Progenitor cell of endocrine pancreas (in vitro differentiated cells): ENCODE measurements at places on chromosomes 3 and 15.

- DNase-seq, result no peak
Measured at GRCh38 chr3:127566833-127567232, 23.7 kb downstream of the TPRA1 start.

- DNase-seq, result no peak
Measured at GRCh38 chr3:108513961-108514360, 3.6 kb upstream of the MYH15 start.

DNA sequence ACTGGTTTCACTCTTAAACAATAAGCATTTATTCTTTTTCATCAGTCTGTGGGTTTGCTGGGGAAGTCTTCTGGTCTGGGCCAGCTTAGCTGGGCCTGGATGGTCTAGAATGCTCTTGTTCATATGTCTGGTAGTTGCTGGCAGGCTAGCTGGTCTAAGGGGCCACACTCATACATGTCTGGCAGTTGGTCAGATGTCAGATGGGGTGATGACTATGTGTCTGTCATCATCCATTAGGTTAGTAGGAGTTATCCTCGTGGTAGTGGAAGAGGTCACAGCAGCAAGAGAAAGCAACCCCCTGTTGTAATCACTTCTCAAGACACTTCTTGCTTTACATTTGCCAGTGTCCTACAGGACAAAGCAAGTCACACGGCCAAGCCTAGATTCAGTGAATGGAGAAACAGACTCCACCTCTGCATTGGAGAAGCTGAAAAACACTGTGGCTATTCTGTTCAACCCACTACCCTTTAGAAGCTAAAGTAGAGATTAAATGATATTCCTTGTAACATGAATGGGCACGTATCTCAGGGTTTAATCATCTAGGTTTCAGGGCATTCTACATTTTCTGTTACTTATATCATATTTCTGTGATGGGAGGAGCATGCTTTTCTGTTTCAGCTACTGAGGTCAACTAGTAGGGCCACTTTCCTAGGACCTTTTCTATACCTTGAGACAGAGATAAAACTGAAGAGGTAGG, 5.5 kb upstream of the ARID3B start:
- no peak for DNase-seq

GRCh38 chr15:28955993-28956421, 70.2 kb downstream of the APBA2 start:
- DNase-seq, result no peak

DNA sequence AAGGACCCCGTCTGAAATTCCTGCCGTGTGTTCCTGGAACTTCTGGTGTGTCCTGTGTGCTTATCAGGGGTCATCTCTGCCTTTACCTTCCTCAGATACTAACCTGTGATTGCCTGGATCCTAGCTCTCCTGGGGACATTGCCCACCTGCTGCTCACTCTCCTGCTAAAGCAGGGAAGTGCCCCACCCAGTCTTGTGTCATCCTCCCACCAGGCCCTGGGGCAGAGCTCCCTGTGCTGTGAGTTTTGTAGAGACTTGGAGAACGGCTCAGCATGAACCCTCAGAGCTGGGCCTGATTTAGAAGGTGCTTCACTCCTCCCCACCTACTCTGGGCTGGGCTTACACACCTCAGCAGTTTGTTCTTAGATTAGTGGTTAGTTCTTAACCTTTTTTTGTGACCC, 3.8 kb upstream of the TMEM44 start:
- no peak for DNase-seq

GRCh38 chr3:110810356-110810755, 261.3 kb upstream of the NECTIN3 start:
- DNase-seq, result no peak

- DNase-seq, result no peak
Measured at GRCh38 chr3:112572701-112573100, 10.9 kb downstream of the SLC35A5 start.

DNA sequence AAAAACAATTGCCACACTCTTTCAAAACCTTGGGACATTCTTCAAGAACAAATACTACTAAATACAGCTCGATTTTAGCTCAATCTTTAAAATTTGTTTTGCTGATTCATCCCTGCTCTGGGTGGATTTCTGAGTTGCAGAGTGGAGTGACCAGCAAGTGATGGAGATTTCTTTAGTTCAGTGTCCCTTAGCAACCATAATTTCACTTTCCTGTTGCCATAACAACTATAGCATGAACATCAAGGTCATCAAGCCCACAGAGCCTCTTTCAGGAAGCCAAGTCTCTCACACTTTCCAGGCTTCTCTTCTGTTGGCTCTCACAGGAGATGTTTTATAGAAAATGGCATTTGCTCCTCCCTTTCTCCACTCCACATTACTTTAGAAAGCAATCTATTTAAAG, 597.2 kb upstream of the ADAMTS9 start:
- DNase-seq, result no peak

DNA sequence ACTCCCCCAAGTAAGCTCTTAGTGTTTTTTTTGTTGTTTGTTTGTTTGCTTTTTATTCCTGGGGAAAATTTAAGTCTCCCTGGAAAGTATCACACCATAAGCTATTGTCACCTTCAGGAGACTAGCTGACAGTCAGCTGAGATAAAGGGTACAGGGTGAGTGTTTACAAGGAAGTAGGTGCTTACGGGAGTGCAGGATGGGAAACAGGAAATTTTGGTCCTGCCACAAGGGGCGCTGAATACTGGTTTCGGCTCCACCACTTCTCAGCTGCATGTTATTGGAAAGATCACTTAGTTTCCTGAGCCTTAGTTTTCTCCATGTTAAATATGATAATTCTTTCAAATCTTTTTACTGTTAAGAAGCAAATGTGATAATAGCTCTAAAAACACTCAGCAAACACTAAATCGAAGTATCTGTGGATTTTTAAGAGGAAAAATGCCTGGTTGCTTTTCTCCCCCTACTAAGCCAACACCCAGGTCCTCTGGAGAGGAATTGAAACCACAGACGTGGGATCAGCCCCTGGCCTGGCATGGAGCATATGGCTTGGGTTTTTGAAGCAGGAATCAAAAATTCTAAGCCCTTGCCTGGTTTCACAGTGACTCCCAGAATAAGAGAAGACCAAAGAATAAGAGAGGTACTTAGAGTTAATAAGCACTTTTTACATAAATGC, 90.7 kb downstream of the SCN11A start:
- DNase-seq, result peak; percentile 21

GRCh38 chr3:8436661-8437287, 64.8 kb upstream of the LMCD1 start:
- DNase-seq, result no peak

- no peak for DNase-seq
Measured at GRCh38 chr3:196941729-196942225, 551 bp downstream of the NCBP2 start.

DNA sequence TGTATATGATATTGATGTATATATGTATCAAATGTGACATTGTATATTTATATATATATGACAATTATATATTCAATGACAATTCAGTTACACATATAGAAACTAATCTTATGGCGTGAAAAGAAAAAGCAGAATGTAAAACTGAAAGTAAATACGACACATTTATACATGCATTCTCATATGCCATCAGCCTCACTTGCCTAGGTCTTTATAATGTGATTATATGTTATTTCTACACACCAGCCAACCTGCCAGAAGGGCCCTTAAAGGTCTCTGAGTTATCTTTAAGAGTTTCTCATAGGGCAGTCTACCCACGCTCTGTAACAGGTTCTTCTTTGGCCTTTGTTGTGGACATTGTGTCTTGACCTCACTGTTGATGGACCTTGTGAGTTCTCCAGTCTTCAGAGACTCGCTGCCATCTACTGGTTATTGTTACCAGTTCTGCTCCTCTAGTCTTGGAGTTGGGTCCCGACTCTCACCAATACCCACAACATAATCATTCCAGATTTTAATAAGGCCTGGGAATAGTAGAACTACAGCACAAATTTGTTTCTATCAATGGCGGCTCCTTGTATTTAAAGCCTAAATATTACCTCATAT, 371.5 kb upstream of the GOLIM4 start:
- no peak for DNase-seq

- DNase-seq, result no peak
Measured at GRCh38 chr3:32421185-32421584, 29.5 kb downstream of the CMTM7 start.

- DNase-seq, result no peak
Measured at GRCh38 chr3:6301626-6302025, 559.3 kb upstream of the GRM7 start.

GRCh38 chr15:43133430-43134156, at the start of gene TMEM62:
TMEM62 (plus strand) TSS chr15:43133586; CDS start chr15:43133803, 217 bp downstream.
- DNase-seq, result peak; percentile 69

- no peak for DNase-seq
Measured at GRCh38 chr3:24668039-24668438, 173.4 kb upstream of the THRB start.

- DNase-seq, result no peak
Measured at GRCh38 chr3:30554317-30554690, 52.1 kb upstream of the TGFBR2 start.

DNA sequence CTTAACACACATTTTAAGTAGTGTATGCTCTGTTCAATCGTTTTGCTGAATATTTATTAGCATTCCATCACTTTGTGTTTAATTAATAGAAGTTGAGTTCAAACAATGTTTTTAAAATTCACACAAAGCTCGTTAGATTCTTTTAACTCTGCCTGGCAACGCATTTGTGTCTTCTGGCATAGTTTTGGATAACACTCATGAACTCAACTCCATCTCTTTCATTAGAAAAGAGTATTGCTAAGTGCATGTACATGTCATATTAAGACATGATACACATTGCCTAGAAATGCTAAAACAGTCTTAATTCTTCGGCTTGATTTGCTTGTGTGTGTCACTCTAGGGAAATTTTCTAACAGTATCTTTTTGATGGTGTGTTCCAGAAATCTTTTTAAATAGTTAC, 15.7 kb downstream of the TSC22D2 start:
- no peak for DNase-seq

GRCh38 chr3:107794664-107795443, 272.1 kb downstream of the BBX start:
- no peak for DNase-seq

- no peak for DNase-seq
Measured at GRCh38 chr3:5314897-5315296, 127.4 kb downstream of the EDEM1 start.

GRCh38 chr3:55524565-55525244, 37.6 kb upstream of the WNT5A start:
- no peak for DNase-seq

GRCh38 chr3:179769411-179770247, 116.8 kb downstream of the USP13 start:
- DNase-seq, result no peak

DNA sequence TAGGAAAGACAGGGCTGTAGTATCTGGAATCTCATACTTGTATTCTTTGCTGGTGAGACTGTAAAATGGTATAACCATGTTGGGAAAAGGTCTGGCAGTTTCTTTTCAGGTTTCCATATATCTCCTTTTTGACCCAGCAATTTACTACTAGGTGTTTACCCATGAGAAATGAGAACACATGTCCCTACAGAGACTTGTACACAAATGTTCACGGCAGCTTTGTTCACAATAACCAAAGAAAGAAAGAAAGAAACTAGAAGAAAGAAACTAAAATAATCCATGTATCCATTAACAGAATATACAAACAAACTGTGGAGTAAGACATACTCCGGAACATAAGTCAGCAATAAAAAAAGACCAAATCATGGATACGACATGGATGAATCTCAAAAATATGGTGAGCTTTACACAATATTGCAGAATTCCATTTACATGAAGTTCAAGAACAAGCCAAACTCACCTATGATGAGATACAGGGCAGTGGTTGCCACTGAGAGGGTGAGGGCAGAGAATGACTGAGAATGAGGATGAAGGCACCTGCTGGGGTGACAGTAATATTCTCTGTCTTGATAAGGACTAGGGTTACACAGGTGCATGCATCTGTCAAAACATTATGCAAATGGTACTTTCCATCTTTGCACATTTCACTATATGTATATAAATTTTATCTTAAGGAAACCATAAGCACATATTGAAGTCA, 2.7 kb downstream of the RFTN1 start:
- DNase-seq, result no peak

- no peak for DNase-seq
Measured at GRCh38 chr3:176692966-176693785, 504.1 kb downstream of the TBL1XR1 start.

GRCh38 chr3:129577925-129578786, 28.3 kb downstream of the PLXND1 start:
- DNase-seq, result no peak

GRCh38 chr15:31360843-31361763, 34.5 kb downstream of the KLF13 start:
- DNase-seq, result no peak

GRCh38 chr3:43503067-43503728, 118.6 kb downstream of the ANO10 start:
- no peak for DNase-seq

GRCh38 chr15:43249699-43250203, 17.0 kb downstream of the TGM5 start:
- DNase-seq, result no peak

GRCh38 chr3:114362815-114363214, 69.0 kb downstream of the TIGIT start:
- DNase-seq, result no peak

GRCh38 chr3:138271189-138271794, 58.4 kb downstream of the NME9 start:
- no peak for DNase-seq

DNA sequence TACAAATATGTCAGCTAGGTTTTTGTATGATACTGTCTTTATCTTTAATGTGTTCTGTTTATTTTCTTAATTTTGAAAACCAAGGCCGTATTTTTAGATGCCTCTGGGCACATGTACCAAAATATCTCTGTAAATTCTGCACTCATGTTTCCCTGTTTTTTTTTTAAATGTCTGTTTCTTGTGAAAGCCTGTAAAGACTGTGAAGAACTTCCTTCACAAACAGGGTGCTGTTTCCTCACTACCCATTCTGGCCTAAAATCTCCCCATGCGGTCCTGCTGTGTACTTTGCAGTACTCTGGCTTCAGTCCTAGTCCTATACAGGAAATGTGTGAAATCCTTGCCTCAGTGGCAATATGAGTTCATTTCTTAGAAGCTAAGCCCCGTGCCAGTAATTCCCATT, 133.4 kb upstream of the ZBTB20 start:
- no peak for DNase-seq

DNA sequence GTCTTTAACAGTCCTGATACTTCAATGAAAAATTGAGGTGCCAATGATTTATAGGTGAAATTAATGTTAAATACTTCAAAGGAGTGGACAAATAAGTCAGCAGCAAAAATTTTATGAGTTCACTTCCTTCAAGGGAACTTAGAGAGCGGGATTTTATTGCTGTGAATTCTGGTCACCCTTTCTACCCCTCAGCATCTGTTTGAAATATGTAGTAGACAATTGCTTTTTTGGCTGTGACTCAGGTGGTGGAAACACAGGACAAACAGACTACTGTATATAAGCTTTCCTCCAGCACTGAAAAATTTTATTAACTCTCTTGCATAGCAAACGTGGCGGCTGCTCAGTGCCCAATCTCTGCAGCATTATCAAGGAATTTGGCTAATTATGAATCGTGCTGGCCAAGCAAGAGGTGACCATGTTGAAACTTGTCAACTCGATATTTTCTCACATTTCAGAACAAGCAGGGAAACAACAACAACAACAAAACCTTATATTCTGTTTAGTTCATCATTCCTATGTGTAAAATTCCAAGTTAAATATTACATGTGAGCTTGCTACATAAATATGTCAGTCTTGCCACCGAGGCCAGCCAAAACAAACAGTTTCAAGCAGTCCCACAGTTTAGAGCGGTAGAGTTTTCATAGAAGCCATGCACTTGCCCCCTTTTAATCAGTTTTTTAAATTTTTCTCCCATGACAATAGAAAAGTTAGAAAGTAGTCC, 420.2 kb downstream of the FOXP1 start:
- DNase-seq, result no peak

- DNase-seq, result no peak
Measured at GRCh38 chr15:99502661-99503060, 63.1 kb upstream of the MEF2A start.

GRCh38 chr3:142273501-142273900, 48.1 kb upstream of the GK5 start:
- DNase-seq, result no peak
